Stimulated activated naive CD8-positive, alpha-beta T cell treated with anti-CD3 and anti-CD28 coated beads, Interleukin-15, Interleukin-2, amounts not matched to agents 100 U/mL and 50 U/mL, for 24 hours (primary cell): ENCODE measurements at places on chromosomes 6 and 20.

DNA sequence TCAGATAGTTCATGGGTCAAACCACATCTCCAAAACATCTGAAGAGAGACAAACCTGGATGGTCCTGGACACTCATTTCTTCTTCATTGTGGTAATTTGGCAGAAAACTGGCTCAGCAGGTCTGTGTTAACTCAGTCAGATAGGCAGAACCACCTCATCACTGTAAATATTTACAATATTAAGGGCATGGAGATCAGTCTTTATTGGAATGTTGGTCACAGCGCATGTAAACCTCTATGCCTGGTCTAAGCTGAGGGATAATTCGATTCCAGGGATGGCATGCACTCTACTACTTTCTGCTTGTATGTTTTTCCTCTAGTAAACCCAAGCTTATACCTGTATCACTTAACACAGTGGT is 4.0 kb upstream of the TBC1D7 start:
- no peak for DNase-seq

DNA sequence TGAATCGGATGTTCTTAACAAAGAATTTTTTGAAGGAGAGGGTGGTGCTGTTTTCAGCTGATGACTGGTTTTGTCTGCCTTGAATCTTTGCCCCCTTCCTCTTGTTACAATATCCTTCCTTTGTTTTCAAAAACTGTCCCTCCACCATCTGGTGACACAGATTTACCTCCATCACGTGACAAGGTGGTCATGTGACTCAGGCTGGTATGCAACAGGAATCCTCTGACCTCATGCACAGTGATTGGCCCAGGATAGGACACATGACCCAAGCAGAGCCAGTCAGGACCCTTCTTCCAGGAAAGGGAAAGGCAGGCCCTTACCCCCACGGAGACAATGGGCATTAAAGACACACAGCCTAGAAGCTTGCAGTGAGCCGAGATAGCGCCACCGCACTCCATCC is 84.7 kb upstream of the MC3R start:
- no peak for DNase-seq

GRCh38 chr20:7291323-7291943 is 523.9 kb downstream of the BMP2 start:
- DNase-seq = no peak

DNA sequence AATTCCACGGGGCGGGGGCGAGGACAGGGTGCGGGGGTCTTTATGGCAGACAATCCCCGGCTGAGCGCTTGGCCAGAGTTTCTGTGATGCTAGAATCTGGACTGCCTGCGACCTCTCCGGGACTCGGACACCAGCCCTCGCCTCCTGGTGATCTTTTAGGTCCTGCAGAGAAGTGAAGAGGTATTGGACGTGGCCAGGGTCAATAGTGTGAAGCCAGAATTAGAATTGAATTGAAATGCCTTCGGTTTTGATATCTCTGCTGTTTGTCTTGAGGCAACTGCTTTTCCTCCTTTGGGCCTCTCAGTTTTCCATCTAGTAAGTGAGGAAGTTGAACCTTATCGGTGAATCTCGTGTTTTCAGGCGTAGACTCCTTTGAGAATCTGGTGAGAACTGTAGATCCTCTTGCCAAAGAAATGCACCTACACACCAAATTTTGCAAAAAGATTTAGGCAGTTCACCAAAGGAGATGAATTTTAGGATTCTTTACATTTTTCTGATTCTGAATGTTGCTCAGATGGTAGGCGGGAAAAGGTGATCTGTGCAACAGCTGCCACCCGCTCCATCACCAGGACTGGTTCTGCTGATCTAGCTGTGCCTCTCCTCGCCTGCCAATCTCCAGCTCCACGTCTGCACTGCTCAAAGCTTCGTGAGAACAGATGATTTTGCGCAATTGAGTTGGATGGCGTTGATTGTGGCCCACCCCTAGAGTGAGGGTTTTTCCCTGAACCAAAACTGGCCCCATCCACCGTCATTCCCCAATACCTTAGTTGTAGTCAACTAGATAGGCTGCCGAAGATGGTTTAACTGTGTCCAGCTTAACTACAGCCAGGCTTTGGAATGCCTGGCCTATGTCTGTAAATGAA is 837 bp upstream of the OSER1 start:
- DNase-seq = no peak

DNA sequence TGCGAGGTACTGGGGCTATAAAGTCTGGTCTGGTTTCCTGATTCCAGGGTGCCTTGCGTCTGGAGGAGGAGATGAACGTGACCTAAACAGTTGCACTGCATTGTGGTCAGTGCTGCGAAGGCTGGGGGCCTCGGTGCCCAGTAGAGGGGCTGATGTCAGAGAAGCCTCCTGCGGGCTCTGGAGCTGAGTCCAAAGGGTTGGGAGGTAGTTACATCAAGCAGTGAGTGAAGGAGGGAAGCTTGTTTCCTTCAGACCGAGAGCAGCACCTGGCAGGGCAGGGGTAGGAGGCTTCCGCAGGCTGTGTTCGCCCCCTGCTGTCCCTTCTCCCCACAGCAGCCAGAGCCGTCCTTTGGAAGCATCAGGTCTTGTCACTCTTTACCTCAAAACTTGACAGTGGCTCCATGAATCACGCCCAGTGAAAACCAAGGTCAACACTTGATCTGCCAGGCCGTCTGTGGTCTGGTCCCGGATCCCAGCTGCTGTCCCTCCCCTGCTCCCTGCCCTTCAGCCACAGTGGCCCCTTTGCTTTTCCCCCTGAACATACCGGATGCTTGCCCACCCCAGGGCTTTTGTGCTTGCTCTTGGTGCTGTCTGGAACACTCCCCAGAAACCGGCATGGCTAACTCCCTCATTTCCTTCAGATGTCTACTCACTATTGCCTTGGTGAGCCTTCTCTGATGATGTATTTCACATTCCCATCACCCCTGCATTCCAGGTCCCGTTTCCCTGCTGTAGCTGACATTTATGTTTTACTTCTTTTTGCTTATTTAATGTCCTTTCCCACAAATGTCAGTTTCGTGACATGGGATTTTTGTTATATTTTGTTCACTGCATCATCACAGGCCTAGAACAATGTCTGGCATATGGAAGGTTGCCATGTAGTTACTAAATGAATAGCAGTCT is 7.0 kb downstream of the DYNLRB1 start:
- peak; percentile 60 for DNase-seq

GRCh38 chr20:54456423-54456822 is 19.0 kb upstream of the DOK5 start:
- no peak for DNase-seq

- DNase-seq = no peak
Observed at GRCh38 chr6:109257494-109257893, 124.8 kb downstream of the CD164 start.

- no peak for DNase-seq
Observed at GRCh38 chr6:126341126-126341525, 1.2 kb downstream of the CENPW start.

DNA sequence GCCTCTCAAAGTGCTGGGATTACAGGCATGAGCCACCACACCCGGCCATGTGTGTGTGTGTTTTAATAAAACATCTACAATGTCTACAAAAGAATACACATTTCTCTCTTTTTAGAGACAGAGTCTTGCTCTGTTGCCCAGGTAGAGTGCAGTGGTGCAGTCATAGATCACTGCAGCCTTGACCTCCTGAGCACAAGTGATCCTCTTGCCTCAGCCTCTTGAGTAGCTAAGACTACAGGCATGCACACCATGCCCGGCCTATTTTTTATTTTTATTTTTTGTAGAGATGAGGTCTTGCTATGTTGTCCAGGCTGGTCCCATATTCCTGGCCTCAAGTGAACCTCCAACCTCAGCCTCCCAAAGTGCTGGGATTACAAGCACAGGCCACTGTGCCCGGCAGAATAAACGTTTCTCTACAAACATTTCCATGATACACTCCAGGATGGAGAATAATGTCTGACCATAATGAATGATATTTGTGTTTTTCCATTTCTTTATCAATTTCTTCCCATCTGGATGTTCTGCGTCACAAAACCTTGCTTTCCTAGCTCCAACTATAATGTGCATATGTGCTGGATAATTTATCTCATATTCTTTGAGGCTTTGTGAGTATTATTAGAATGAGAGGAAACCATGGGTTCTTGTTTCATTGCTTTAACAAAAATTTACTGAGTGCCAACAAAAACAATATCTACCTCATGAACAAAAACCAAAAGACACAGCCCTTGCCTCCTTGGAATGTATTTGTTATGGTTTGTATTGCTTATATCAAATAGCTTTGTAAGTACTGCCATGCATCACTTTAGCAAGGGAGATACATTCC is 28.6 kb upstream of the CCN2 start:
- no peak for DNase-seq

DNA sequence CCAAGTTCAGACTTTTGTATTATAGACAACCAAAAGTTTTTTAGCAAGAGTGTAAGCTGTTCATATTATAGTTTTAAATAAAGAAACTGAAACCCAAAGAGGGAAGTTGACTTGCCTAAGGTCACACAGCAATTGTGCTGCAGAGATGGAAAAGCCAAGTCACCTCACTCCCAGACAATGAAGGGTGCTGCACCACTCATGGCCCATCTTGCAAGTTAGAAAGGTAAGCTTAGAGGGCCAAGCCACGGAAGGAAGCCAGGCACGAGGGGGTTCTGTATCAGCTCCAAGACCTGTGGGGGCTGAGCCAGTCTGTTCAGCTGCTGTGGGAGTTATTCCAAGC is 860 bp downstream of the DEFB124 start:
- no peak for DNase-seq

- DNase-seq = peak; percentile 68
Observed at GRCh38 chr20:33862709-33863403, 51.7 kb downstream of the CHMP4B start.

GRCh38 chr6:83153883-83154521 is 39.1 kb downstream of the PGM3 start:
- no peak for DNase-seq

- no peak for DNase-seq
Observed at GRCh38 chr20:62872184-62872847, 10.7 kb upstream of the TCFL5 start.

- DNase-seq = no peak
Observed at GRCh38 chr6:164409309-164410009, 899.9 kb downstream of the C6orf118 start.

- DNase-seq = no peak
Observed at GRCh38 chr20:48463916-48464315, 363.9 kb downstream of the PREX1 start.

- no peak for DNase-seq
Observed at GRCh38 chr6:5518936-5519491, 257.7 kb downstream of the FARS2 start.

- DNase-seq = no peak
Observed at GRCh38 chr6:67336014-67336413, 1299.1 kb upstream of the ADGRB3 start.

- DNase-seq = no peak
Observed at GRCh38 chr6:136990754-136991153, 54.0 kb downstream of the IL20RA start.

DNA sequence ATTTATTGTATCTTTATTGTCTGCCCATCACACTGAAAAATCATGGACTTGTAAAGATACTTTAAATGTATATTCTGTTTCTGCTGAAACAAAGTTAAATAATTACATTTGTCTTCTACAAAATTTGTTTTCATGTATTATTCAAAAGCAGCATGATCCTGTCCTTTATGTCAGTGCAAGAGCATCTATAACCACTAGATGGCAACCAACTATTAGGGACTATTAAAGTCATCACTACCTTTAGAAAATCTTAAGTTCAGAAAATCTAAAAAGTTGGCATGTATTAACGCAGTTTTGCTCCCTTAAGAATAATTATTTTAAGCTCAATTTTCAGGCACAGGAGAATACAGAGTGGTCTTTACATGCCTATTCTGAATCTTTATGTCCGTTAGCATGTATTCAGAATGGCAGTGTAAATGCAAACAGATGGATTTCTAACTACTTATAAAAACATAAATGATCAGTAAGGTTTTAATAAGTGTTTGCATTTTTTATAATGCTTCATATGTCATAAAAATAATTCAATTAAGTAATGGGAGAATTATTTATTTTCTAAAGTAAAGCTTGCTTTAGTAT is 17.8 kb downstream of the TMEM30A start:
- no peak for DNase-seq

- no peak for DNase-seq
Observed at GRCh38 chr6:168102315-168102985, 23.4 kb upstream of the FRMD1 start.

- DNase-seq = no peak
Observed at GRCh38 chr6:1858196-1858595, 248.5 kb downstream of the FOXC1 start.

- DNase-seq = no peak
Observed at GRCh38 chr6:113758214-113758613, 98.9 kb upstream of the MARCKS start.

GRCh38 chr20:36340593-36340990 is 34.5 kb downstream of the DLGAP4 start:
- DNase-seq = peak; percentile 29

DNA sequence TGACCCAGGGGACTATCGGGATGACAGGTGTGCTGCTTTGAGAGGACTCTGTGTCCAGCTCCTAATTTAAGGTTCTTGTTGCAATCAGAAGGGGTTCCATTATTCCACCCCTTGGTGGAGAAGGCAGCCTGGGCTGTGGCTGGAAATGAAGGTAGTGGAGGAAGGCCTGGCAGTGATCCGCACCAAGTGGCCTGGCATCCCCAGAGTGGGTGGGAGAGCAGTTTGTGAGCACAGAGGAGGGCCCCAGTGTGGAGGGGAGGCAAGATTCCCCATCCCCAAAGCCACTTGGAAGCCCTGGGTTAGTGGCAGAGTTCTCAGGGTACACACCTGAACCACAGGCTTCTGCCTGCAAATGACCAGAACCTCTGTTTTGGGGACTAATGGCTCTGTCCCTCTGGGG is 2.3 kb downstream of the TGM3 start:
- DNase-seq = no peak

GRCh38 chr20:60486315-60486714 is 528.1 kb downstream of the CDH26 start:
- DNase-seq = no peak

DNA sequence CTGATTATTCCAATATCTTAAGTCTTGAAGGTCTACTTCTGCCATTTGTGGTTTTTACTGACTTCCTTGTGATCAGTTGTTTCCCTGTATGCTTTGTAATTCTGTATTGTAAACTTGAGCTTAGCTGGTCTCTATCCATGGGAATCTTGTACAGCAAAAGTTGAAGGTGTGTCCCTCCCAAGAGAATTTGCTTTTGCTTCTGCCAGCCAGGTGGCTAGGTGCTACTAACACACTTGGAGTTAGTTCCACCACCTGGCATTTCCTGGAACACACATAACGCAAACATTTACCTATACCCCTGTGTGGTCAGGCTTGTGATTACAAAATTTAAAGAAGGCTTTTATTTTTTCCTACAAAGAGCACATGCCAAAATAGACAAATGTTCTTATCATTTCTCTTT is 141.2 kb downstream of the GRM4 start:
- DNase-seq = no peak

DNA sequence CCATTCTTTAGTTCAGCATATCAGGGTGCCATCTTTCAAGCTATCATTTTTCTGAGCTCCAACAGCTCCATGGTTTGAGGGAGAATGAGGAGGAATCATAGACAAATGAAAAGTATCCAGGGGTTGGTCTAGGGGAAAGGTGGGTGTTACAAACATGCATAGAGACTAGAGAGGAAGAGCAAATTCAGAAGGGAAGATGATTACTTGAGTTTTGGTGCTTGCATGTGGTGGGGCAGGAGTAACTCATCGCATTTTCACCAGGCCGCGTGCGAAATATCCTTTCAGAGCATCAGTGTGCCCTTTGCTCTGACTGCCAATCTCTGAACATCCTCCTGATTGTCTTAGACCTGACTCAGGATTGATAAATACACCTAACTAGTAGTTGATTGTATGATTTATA is 7.7 kb upstream of the BICRAL start:
- peak; percentile 45 for DNase-seq

- DNase-seq = no peak
Observed at GRCh38 chr6:139372326-139373153, 1.9 kb downstream of the CITED2 start.

GRCh38 chr6:116459927-116460326 is 1.2 kb upstream of the CALHM6 start:
- DNase-seq = no peak
